ENCODE measurements at places on chromosomes 16 and 17.

DNA sequence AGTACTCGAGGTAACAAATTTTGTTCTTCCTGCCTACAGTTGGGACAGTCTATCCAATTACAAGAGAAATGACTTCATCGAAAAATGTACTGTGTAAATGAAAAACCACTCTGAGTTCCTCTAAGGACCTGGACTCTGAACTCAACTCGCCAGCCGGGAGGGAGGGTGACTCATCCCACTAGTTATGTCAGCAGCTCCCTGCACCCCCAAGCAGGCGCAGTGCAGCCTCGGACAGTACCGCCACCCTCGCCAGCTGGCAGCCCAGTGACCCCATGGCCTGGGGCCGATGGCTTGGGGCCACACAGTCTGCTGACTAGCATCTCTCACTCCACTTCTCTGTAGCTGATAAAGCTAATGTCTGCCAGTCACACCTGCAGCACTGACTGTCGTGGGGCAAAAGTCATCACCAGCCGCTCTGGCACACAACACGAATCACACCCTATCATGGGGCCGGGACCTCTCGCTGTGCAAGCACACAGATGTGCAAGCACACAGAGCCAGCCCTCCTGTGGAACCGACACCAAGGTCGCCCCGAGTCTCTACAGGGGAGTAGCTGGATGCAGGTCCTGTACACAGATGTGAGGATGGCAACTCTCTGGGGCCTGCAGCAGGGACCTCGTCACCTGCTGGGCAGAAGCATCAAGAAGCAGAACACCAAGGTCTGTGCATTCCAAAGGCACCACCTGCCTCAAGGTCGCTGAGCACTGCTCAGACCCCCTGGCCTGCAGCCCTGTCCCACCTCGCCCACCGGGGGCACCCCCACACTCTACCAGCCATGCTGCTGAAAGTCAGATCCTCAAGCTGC is 5.7 kb downstream of the CSNK1D start:
- no peak for DNase-seq

GRCh38 chr16:50674831-50675230 is 6.3 kb downstream of the SNX20 start:
- no peak for DNase-seq

- DNase-seq, result no peak
These were observed 122.2 kb downstream of the CCDC182 start for GRCh38 chr17:57622683-57623433.

GRCh38 chr16:68422396-68422960 is 25.8 kb downstream of the SMPD3 start:
- no peak for DNase-seq

GRCh38 chr17:2406903-2407790 is 6.3 kb upstream of the MNT start:
- DNase-seq, result no peak

- DNase-seq, result peak; percentile 42
These were observed 5.2 kb downstream of the IL21R start for GRCh38 chr16:27407133-27407532.

DNA sequence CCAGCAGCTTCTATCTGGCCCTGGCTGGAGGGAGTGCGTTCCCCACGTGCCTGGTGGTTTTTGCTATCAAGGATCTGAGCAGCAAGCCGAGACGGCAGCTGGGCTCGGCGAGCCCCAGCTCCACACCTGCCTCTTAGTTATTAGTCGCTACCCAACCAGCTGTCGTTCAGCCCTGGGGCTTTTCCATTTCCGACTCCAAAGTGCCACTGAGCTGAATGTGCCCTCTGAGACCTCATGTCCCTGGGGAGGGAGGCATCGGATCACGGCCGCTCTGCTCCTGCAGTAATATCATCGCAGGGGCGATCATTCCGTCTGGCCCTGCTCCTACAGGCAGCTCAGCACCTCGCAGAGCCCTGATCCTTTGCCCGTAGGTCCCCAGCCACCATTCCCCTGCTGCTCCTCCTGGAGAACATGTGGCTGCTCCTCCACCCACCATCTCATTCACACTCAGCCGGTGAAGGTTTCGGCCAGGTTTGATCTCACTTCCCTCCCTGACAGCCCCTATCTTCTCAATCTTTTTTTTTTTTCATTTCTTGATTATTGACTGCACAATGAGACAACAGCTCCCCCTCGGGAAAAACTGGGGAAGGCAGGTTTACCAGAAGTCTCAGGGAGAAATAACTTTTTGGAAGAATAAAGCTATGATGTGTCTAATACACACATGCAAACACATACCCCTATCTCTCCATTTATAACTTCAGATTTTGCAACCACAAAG is 86.7 kb downstream of the ZFHX3 start:
- DNase-seq, result peak; percentile 28

DNA sequence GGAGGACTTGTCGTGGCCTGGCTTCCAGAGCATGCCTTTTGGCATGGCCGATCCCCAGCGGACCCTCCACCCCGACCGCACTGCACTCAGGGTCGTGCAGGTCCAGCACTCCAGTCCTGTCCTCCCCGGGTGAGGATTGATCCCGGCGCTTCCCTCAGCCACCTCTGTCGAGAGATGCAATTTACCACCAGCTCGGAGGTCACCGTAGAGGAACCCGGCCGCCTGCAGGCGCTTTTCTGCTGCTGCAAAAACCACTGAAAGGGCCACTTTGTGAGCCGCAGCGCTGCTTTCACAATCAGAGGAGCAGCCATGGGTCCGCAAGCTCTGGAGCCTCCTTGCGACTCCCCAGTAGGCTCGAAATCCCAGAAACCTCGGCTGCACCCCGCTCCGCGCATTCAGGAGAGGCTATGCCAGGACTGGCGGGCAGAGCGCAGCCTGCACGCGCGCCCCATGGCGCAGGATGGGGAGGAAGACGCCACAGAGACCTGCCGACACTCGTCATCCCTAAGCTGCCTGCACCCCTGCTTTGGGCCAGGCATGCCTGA is 134.2 kb downstream of the HS3ST2 start:
- no peak for DNase-seq

- no peak for DNase-seq
These were observed 447.9 kb downstream of the CA10 start for GRCh38 chr17:51710634-51710979.

GRCh38 chr16:67489401-67490083 is 6.2 kb upstream of the AGRP start:
- no peak for DNase-seq

GRCh38 chr17:31428111-31428510 is 36.6 kb downstream of the RAB11FIP4 start:
- no peak for DNase-seq

GRCh38 chr17:62763891-62764600 is 44.1 kb downstream of the MARCHF10 start:
- no peak for DNase-seq

DNA sequence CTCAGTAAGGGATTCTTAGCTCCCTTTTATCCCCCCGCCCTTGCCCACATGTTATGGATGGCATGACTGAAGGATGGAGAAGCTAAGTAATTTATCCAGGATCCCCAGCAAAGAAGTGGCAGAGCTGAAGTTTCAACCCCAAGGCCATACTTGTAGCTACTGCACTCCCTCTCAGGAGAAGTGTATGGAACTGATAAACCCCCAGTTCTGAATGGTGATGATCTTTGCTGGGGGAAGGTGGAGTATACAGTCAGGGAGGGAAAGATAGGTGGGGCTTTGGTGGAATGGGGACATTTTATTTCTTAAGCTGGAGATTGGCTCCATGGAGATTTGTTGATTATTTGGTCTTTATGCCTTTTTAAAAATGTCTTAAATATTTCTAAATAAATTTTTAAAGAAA is 58.3 kb downstream of the TNRC6C start:
- DNase-seq, result no peak

GRCh38 chr16:49440156-49441065 is 66.8 kb downstream of the C16orf78 start:
- DNase-seq, result no peak

DNA sequence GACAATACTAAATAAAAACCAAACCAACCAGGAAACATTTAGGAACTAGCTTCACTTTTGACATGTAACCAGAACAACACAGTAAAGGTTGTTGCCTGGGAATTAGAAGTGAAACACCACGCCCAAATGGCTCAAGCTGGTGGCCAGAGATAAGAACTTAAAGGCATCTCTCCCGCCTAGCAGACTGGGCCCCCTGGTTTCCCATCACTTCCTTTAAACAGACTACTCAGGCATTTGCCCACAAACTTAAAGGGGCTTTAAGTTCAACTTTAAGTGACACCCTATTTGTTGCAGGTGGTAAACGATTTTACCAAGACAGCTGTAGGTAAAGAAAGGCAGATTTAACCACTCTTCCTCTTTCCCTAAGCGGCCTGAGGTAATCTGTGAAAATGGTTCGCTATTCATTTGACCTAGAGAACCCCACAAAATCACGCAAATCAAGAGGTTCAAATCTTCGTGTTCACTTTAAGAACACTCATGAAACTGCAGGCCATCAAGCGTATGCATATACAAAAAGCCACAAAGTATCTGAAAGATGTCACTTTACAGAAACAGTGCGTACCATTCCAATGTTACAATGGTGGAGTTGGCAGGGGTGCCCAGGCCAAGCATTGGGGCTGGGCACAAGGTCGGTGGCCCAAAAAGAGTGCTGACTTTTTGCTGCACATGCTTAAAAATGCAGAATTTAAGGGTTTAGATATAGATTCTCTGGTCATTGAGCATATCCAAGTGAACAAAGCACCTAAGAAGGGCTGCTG is 40.8 kb upstream of the BPTF start:
- no peak for DNase-seq

GRCh38 chr17:40363111-40363827 is 1.3 kb downstream of the GJD3 start:
- DNase-seq, result peak; percentile 43

DNA sequence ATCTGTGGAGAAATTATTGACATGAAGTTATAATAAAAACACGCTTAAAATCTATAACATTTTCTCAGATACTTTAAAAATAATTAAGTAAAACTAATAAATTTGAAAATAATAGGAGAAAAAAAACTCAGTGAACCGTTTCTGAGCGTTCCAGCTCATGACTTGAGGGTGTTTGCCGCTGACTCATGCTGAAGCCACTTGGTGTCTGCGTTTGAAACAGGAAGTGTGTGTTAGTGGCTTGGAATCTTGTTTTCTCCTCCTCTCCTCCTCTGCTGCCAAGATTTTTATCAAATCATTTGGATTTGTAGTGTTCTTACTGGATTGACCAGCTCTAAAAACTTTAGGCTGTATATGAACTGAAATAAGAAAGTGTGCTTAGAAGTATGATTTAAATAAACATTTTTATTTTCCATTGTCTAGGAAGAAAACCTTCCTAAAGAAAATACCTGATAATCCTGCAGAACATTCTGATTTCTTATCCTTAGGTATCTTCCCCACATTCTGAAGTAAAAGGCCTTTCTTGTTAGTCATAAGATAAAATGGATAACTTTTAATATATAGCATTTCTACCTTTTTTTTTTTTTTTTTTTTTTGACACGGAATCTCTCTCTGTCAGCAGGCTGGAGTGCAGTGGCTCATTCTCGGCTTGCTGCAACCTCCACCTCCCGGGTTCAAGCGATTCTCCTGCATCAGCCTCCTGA is 30.8 kb downstream of the USP10 start:
- DNase-seq, result peak; percentile 51

DNA sequence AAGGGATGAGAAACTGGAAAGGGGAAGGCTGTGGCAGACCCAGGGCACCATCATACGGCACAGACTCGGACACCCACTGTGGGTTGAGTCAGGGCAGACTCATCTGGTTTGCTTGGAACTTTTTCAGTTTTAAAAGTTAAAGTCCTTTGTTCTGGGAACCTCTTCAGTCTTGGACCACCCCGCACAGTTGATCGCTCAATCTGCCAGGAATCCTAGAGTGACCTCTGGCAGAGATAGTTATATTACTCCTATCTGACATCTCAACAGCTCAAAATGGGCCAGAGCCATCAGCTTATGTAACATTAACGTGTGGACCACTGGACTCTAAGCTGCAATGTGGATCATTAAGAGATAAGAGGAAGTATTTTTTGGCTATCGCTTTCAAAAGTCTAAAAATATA is 164.3 kb downstream of the ABCA8 start:
- DNase-seq, result no peak

DNA sequence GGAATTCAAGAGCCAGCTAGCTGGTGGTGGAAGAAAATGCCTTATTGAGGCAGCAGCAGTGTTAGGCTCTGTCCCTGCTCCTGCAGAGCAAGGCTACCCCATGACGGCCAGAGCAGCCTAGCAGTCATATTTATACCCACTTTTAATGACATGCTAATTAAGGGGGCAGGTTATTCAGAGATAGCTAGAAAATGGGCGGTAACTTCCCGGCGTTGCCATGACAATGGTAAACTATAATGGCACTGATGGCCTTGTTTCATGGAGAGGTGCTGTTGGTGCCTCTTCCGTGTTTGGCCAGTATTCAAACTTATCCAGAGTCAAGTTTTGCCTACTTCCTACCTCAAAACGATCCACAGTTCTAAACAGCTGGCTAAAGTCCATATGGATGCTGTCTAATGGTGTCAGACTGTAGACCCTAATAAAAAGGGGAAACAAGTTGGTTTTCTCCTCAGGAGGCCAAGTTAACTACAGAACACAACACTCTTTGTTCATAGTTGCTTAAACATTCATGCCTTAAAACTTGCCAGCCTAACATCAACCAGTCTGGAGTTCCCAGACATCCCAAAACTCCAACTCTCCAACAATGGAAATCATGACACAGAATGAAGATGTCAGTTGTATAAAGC is 3.7 kb upstream of the SCNN1B start:
- no peak for DNase-seq

DNA sequence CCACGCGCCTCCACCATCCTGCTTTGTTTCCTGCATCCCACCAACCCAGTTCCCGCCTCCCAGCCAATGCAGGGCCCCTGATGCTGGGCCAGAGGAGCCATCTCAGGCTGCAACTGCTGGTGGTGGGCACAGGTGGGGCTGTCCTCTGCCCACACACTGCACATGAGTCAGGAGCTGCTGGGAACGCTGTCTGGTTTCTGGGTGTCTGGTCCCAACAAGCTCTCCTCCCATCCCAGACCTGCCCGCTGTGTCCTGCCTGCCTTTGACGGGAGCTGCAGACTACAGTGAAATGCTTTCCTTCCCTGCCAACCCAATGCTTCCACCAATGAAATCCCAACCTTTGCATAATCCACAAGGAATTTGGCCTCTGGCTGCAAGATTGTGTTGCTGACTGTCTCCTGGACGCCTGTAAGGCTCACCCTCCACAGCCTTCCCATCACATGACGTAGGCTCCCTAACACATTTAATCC is 98.9 kb downstream of the N4BP1 start:
- no peak for DNase-seq

- DNase-seq, result no peak
These were observed 173.5 kb downstream of the AIPL1 start for GRCh38 chr17:6261466-6261865.

- DNase-seq, result no peak
These were observed 8.6 kb downstream of the NEUROD2 start for GRCh38 chr17:39599004-39599664.

- no peak for DNase-seq
These were observed 35.3 kb downstream of the MRTFB start for GRCh38 chr16:14106457-14106856.

DNA sequence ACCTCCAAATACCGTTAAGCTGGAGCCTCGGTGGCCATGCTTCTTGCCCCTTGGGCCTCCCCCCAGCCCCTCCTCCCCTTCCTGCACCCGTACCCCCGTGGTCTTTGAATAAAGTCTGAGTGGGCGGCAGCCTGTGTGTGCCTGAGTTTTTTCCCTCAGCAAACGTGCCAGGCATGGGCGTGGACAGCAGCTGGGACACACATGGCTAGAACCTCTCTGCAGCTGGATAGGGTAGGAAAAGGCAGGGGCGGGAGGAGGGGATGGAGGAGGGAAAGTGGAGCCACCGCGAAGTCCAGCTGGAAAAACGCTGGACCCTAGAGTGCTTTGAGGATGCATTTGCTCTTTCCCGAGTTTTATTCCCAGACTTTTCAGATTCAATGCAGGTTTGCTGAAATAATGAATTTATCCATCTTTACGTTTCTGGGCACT is 928 bp downstream of the HBA1 start:
- no peak for DNase-seq

- no peak for DNase-seq
These were observed 194.0 kb upstream of the CDH5 start for GRCh38 chr16:66172463-66172862.
